ENCODE measurements at places on chromosomes 16 and 17. TPM values are rescaled to one million over a fixed set of nuclear protein-coding genes. Genes with fewer than 3 reads are reported as not detected.

- DNase-seq, result no peak
- no peaks in the 10 kb centered on the region for H3K27me3 ChIP-seq
- H3K4me3 ChIP-seq, result no peak overlapping the region
- H3K27ac ChIP-seq, result no peak overlapping the region
- H3K36me3 ChIP-seq, result no peaks in the 10 kb centered on the region
Measured at GRCh38 chr16:87149051-87149450, 168.1 kb downstream of the C16orf95 start.

DNA sequence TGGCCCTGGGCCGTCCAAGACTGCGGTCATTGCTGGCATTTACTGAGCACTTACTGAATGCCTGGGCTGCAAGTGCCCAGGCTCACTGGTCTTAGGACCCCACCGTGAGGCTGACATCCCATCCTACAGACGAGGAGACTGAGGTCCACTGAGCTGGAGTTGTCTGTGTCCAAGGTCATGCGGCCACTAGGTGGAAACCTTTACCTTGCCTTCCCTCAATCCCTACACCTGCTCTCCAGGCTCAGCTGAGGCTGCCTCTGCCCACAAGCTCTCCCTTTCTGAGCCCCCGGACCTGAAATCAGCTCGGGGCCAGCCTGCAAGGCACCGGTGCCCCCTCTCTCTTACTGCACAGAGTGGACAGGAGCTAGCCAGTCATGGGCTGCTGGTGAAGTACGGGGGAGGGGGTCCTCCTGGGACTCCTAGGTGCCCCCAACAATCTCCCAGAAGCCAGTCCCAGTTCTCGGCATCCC lies 1.5 kb downstream of the CASKIN1 start:
- H3K27me3 ChIP-seq, result peaks cover 40% of the 10 kb centered on the region
- no peaks in the 10 kb centered on the region for H3K36me3 ChIP-seq
- DNase-seq, result no peak
- H3K4me1 ChIP-seq, result peaks cover 13% of the 10 kb centered on the region

- H3K4me3 ChIP-seq, result no peak overlapping the region
- H3K27me3 ChIP-seq, result no peaks in the 10 kb centered on the region
- DNase-seq, result no peak
- H3K36me3 ChIP-seq, result no peaks in the 10 kb centered on the region
- no peak overlapping the region for H3K27ac ChIP-seq
- H3K4me1 ChIP-seq, result no peaks in the 10 kb centered on the region
Measured at GRCh38 chr16:64089697-64090096, 1032.2 kb downstream of the CDH11 start.

Gene ACSM2B
- not detected for total RNA-seq

Gene PKMYT1
- total RNA-seq, result 4.0 TPM

Gene MPHOSPH6
- total RNA-seq, result 24.3 TPM

Gene MT4
- total RNA-seq, result not detected
